ENCODE measurements at places on chromosomes 1 and 21.

- DNase-seq: no peak
Measured at GRCh38 chr1:233575450-233575849, 38.5 kb upstream of the KCNK1 start.

DNA sequence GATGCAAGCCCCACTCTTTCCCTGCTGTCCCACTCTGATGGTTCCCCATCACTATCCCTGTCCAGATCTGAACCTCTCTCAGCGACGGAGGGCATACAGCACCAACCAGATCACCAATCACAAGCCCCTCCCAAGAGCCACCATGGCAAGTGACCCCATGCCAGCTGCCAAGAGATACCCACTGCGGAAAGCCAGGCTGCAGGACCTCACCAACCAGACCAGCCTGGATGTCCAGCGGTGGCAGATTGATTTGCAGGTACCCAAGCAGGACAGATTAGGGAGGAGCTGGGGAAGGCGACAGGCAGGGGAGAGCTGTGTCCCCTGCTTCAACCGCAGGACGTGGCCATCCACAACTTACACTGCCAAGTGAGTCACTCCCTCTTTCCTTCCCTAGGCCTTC, 46.9 kb downstream of the VWA5B1 start:
- DNase-seq: no peak

DNA sequence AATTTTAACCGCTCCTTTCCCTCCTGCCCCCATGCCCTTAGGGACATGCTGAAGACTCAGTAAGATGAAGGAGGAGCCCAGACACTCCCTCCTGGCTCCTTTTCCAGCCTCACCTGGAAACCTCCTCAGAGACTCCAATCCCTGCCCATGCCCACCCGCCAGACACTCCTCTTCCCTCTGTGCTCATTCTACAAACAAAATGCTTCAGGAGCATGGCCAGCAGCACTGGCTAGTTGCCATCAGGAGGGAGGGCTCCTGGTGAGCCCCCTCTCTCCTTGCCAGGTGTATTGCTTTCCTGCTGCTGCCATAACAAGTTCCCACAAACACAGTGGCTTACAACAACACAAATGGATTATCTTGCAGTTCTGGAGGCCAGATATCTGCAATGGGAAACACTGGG, 126.1 kb downstream of the PSMG1 start:
- no peak for DNase-seq

DNA sequence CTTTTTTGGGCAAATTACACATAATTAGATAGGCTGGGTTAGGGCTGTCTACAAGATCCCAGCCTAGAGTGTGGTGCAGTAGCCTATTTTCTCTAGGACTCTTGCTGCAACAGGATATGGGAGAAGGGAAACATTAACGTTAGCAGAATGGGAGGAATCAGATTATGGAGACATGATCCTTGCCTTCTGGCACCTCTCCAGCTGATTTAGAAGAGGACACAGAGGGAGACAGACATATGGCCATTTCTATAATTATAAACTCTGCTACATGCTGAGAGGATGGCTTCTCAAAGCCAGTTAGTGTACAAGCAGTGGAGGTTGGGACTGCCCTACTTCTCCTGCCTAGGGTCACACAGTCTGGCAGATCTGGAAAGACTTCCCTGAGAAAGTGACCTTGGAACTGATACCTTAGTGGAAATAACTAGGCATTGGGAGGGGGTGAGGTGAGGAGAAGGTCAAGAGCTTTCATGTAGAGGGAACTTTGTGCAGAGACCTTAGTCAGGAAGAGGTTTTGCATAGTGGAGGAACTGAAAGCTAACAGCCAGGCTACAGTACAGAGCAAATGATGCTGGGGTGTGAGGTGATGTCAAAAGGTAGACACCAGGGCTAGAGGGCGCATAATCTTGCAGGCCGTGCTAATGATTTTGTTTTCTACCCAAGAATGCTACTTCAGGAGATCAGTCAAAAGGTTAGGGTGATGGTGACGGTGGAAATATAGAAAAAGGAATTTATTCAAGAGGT, 1.2 kb upstream of the CD1D start:
- peak; percentile 40 for DNase-seq

GRCh38 chr1:146036241-146036964, 14.9 kb upstream of the HJV start:
- no peak for DNase-seq

GRCh38 chr21:45484318-45484717, 57.9 kb downstream of the SLC19A1 start:
- DNase-seq: no peak

GRCh38 chr1:23035823-23036452, 16.7 kb downstream of the KDM1A start:
- DNase-seq: no peak

- DNase-seq: no peak
Measured at GRCh38 chr1:1162597-1163537, 10.8 kb upstream of the TTLL10 start.

DNA sequence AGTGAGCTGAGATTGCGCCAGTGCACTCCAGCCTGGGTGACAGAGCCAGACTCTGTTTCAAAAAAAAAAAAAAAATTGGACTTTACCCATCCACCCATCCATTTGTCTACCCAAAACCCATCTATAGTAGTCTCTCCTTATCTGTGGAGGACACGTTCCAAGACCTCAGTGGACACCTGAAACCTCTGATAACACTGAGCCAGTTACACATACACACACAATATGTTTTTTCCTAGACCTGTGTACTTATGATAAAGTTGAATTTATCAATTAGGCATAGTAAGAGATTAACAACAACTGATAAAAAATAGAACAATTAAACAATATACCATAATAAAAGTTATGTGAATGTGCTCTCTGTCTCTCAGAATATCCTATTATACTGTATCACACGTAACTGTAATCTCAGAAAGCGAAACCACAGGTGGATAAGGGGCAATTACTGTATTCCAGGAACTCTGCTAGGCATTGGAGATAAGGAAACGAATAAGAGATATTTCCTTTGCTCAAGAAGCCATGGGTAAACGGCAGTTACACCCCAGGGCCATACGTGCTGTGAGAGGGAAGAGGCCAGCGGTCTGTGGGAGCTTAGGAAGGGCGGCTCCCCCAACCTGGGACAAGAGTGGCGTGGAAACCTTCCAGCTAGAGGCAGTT, 84.2 kb upstream of the DISP3 start:
- no peak for DNase-seq

DNA sequence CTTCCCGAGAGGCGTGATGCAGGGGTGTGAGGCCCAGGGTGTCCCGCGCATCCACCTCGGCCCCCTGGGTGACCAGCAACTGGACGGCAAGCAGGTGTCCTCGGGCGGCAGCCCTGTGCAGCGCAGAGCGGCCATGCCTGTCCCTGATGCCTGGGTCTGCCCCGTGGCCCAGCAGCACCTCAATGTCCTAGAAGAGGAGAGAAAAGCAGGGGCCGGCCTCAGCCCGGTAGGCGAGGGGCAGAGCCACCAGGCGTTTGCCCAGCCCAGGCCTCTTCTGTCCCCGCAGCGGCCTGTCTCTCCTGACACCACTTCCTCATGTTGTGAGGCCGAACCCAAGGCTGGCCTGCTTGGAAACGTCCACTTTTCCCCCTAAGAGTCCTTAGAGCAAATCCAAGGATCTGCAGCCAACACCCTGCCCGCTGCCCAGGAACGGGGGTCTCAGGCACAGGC, 1.7 kb downstream of the ANKRD65 start:
- DNase-seq: no peak

DNA sequence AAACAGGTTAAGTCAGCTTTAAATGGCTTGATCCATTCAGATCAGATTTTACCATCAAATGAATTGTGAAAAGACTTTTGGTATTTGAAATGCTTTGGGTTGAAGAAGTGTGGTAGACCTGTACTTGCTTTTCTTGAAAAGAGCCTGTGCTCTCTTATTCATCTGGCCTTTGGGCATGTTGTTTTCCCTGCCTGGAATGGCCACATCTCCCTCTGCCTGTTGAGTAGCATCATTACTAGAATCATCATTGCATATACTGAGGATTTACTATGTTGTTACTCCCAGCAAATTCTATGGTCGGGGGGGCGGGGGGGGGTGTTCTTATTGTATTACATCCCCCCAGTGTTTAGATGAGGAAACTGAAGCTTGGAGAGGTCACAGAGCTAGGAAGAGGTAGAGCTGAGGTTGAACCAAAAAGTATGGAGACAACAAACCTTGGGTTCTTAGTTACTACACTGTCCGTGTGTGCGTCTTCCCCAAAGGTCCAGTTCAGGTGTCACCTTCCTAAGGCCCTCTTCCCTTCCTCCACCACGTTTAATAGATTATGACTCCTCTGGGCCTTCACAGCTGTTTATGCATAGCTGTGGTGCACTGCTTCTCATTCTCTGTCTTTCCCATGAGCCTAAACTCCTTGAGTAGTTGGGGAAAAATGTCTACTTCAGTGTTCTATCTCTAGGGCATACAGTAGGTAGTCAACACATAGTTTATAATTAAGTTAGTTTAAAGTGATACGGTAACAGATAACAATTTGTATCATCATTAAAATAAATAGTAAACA, 246.4 kb upstream of the HOOK1 start:
- DNase-seq: no peak

DNA sequence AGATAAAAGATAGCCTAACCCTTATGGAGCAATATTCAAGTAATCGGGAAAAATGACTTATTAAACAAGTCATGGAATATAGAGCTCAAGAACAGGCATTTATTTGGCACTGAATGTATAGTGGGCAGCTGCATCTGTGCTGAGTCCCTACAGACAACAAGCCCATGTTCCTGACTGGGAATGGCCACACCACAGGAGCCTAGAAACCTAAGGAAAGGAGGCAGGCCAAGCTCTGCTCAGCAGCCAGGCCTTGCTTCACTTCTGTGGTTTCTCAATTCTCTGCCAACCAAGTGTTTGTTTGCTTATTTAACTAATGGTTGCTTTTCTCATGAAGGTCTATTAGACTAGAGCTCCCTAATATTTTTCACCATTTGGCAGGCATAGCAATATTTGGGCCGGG, 21.5 kb downstream of the AK2 start:
- no peak for DNase-seq

- no peak for DNase-seq
Measured at GRCh38 chr1:117122330-117123025, 929 bp upstream of the TRIM45 start.

DNA sequence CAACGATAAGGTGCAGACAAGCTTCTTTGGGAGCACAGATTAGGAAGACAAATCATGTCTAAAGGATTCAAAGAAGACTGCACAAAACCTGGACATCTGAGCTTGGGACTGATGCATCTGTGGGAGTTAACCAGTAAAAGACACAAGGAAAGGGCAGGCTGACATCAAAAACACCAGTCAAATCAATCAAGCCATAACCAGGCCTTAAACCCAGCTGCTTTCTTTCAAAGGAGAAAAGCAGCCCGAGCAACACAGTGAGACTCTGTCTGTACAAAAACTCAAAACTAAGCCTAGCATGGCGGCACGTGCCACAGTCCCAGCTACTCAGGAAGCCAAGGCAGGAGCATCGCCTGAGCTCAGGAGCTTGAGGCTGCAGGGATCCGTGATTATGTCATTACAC, 411.6 kb downstream of the SMYD3 start:
- no peak for DNase-seq

- peak; percentile 50 for DNase-seq
Measured at GRCh38 chr1:32063261-32063681, 9.5 kb upstream of the TMEM39B start.

- DNase-seq: no peak
Measured at GRCh38 chr1:218930472-218931241, 243.0 kb upstream of the LYPLAL1 start.

DNA sequence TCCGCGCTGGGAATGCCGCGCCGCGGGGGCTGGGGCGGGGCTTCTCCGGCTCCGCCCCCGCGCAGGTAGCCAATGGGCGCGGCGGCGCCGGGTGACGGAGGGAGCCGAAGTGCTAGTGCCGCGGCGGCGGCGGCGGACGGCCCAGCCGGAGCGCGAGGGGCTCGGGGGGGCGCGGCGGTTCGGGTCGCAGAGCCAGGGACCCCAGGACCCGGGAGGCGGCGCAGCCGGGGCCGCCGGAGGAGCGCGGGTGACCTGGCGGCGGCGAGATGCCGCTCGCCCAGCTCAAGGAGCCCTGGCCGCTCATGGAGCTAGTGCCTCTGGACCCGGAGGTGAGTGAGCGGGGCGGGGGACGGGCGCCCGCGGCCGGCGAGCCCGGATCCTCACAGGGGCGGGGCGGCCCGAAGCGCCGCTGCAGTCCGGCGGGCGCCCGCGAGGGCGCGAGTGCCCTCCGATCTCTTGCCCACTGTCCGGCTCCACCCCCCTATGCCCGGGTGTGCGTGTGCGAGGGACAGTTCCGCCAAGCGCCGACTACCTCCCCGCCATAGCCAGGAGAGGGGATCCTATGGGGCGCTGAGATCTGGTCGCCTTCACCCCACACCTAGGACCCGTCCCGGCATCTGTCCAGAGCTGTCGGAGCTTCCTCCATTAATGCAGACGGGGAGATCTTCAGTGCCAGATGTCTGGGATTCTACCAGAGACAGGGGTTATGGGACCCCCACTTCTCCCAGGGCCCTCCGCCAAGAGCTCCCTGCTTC, at the start of gene RPS6KA1:
TSS of gene RPS6KA1 (plus strand) at position 107 of the 755 bp plus-strand sequence. CDS start at position 267, 160 bp downstream.
- peak; percentile 67 for DNase-seq

GRCh38 chr1:1439546-1440261, 4.2 kb downstream of the VWA1 start:
- DNase-seq: no peak

GRCh38 chr1:25631750-25632485, 15.3 kb downstream of the MAN1C1 start:
- DNase-seq: no peak

GRCh38 chr1:232291261-232291660, 338.7 kb downstream of the SIPA1L2 start:
- no peak for DNase-seq

DNA sequence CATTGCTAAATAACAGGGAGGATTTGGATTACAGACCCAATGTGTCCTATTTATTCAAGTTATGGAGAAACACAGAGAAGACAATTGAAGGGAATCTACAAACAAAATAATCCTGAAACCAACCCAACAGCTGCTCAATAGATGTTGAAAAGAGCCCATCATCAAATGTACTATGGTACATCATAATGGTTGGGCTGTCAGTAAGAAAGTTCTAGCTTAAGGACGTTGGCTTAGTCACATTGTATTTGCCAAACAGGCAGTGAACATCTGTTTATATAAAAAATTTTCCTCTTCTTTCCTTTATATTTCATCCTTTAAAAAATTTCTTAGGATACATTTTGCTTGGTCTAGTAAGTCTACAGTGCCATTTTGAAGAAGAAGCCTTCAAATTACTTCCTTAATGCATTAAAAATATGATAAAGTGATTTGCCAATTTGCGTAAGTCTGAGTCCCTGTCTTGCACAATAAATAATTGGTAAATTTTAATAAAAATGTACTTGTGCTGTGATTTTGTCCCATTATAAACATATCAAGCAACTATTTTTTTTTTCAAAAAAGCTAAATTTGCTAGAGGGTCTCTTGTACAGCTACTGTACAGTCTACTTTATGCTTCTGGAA, 14.4 kb downstream of the MAP3K7CL start:
- no peak for DNase-seq
